ENCODE measurements at places on chromosomes 6 and 20. TPM values are rescaled to one million over a fixed set of nuclear protein-coding genes. Genes with fewer than 3 reads are reported as not detected.

The RIMS1 gene
- total RNA-seq = 5.7 TPM

DNA sequence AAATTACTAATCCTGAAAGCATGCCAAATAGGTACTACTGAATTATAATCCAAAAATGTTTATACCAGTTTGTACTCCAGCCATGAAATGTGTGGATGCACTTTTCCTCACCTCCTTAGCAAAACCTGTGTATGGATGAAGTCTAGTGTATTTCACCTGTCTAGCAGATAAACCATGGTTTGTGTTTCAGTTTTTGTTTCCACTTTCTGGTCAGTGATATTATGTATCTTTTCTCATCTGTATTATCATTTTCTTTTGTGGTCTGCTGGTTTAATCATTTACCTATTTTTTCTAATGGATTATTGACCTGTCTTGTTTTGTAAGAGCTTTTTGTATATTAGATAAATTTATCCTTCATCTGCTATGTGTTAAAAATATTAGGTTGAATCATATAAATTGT is 41.0 kb upstream of the TMEM217 start:
- no peaks in the 10 kb centered on the region for H3K27me3 ChIP-seq
- H3K27ac ChIP-seq = no peak overlapping the region
- H3K4me3 ChIP-seq = no peak overlapping the region
- H3K4me1 ChIP-seq = no peaks in the 10 kb centered on the region
- DNase-seq = no peak

The SOBP gene
- total RNA-seq = 13.6 TPM

DNA sequence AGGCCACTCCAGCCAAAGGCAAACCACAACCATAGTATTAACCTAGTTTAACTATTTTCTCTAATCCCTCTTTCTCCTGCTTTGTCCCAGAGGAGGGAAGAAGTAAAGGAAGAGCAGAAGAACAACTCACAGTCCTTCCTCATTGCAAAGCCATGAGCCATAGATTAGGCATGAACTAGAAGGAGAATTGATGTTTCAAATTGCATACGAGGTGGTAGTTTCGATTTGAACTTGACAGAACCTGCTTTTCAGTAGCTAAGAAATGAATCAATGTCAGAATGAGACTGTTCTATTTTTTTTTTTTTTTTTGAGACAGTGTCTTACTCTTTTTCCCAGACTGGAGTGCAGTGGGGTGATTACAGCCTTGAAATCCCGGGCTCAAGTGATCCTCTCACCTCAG is 48.3 kb downstream of the PROKR2 start:
- H3K36me3 ChIP-seq = no peaks in the 10 kb centered on the region
- no peak overlapping the region for H3K27ac ChIP-seq
- H3K4me3 ChIP-seq = no peak overlapping the region
- DNase-seq = no peak
- H3K4me1 ChIP-seq = no peaks in the 10 kb centered on the region

DNA sequence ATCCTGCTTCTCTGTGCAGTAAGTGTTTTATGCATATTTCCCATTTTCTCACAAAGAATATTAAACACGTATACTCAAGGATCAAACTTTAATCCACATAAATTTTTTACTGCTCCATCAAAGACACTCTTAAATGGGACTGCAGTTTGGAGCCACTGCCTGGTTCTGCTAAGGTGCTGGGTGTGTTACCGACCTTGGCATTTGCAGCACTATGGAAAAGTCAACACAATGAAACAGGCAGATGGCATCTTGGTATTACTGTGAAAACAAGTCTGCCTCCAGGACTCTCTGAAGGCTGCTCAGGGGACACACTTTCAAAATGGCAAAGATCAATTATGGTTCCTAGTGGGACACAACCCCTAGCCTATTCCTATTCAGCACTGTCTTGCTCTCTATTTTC is 17.3 kb upstream of the HLA-G start:
- no peaks in the 10 kb centered on the region for H3K4me1 ChIP-seq
- no peak overlapping the region for H3K4me3 ChIP-seq
- H3K27ac ChIP-seq = no peak overlapping the region
- H3K27me3 ChIP-seq = peaks cover 5% of the 10 kb centered on the region
- no peaks in the 10 kb centered on the region for H3K36me3 ChIP-seq
- DNase-seq = no peak

- DNase-seq = peak; percentile 97
- no peaks in the 10 kb centered on the region for H3K27me3 ChIP-seq
- peak overlapping the region; percentile 27 for H3K4me3 ChIP-seq
- peak overlapping the region; percentile 93 for H3K27ac ChIP-seq
- peaks cover 12% of the 10 kb centered on the region for H3K36me3 ChIP-seq
Measured at GRCh38 chr6:150894935-150895552, 29.5 kb downstream of the MTHFD1L start.

DNA sequence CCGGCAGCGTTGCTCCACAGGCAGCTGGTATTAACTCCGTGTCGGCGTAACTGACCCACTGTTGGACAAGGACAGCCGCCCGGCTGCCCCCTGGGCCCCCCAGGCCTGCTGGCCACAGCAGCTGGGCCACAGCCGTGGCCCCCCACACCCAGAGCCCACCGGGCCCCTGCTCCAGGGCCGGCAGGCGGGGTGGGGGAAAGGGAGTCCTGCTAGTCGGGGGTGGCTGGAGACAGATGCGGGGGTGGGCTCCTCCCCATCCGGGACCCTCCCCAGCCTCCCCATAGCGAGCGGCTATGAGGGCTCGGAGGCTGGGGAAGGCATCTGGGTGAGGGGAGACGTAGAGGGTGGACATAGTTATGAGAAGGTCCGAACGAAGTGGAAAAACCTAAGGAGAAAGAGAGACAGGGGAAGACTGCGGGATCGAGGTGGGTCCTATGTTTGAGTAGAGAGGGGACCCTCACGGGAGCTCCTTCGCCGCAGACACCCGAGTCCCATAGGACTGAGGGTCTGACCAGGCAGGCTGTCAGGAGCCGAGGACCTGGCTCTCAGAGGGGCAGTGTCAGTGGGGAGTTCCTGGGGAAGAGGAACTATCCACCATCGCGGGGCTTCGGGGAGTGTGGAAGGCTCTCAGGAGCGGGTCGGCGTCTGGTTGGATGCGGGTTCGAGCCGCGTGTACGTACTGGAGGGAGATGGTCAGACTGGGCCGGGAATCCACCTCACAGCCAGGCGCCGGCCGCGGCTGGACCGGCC is 511 bp downstream of the VARS1 start:
- H3K4me3 ChIP-seq = peak overlapping the region; percentile 97
- peak; percentile 52 for DNase-seq
- H3K4me1 ChIP-seq = peaks cover 18% of the 10 kb centered on the region
- H3K27ac ChIP-seq = peak overlapping the region; percentile 97

The CDH26 gene
- 0.40 TPM for total RNA-seq

The LRRN4 gene
- under 0.01 TPM for total RNA-seq

DNA sequence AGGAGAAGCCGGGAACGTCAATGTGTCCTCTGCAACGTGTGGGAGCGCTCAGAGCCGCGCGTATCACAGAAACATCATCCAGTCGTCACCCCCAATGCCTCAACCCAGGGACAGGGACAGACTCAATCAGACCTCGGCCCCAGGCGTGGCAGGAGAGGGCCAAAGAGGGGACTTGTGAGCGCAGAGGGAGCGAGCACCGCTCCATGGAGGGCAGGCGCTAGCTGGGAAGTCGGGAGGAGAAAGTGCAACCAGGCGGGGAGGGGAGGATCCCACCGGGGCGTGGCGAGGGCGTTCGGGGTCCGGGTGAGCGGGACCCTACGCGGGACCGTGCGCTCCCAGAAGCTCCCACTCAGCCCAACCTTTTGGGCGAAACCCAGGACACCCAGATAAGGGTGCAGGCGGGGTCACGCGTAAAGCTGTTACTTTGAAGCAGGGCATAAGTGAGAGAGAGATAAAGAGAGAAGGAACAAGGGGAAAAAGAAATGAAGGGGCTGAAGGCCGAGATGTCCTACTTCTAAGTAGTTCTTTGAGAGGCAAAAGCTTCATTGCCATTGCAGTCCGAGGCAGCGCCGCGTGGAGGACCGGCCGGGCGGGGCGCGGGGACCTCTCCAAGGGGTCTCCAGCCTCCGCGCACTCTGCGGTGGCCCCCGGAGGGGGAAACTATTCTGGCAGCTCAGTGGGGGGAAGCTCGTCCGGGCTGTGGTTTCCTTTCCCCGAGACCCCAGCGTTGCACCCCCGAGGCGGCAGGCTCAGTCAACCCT is 862 bp upstream of the SOBP start:
- H3K27me3 ChIP-seq = peaks cover 12% of the 10 kb centered on the region
- H3K4me3 ChIP-seq = peak overlapping the region; percentile 82
- no peaks in the 10 kb centered on the region for H3K36me3 ChIP-seq
- peaks cover 23% of the 10 kb centered on the region for H3K4me1 ChIP-seq
- H3K27ac ChIP-seq = peak overlapping the region; percentile 93
- peak; percentile 78 for DNase-seq

GRCh38 chr20:47150403-47151152 is 205.9 kb downstream of the ZMYND8 start:
- peaks cover 3% of the 10 kb centered on the region for H3K4me1 ChIP-seq
- DNase-seq = peak; percentile 84
- no peaks in the 10 kb centered on the region for H3K27me3 ChIP-seq
- H3K36me3 ChIP-seq = no peaks in the 10 kb centered on the region

- H3K4me3 ChIP-seq = no peak overlapping the region
- H3K27ac ChIP-seq = no peak overlapping the region
- no peak for DNase-seq
- no peaks in the 10 kb centered on the region for H3K27me3 ChIP-seq
- no peaks in the 10 kb centered on the region for H3K36me3 ChIP-seq
Measured at GRCh38 chr6:41720262-41720620, 15.2 kb downstream of the TFEB start.

DNA sequence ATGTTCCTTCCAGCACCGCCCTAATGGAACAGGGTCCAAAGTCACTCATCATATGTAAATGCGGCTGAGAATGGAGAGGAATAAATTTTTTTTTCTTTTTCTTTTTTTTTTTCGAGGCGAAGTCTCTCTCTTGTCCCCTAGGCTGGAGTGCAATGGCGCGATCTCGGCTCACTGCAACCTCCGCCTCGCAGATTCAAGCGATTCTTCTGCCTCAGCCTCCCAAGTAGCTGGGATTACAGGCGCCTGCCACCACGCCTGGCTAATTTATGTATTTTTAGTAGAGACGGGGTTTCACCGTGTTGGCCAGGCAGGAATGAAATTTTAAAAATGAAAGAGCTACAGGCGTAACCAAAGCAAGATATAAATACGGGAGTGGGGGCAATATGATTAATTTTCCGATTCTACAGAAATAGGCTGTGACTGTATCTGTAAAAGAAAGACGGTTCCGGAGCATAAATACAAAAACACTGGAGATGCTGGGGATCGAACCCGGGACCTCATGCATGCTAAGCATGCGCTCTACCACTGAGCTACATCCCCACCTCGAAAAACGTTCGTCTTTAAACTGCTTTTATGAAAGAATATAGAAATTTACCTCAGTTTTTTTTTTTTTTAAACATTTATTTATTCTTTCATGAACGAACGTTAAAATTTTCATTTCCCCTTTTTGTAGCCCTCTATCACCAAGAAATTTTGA is 132.2 kb downstream of the GPX5 start:
- peak overlapping the region; percentile 38 for H3K4me3 ChIP-seq
- H3K36me3 ChIP-seq = no peaks in the 10 kb centered on the region
- H3K27ac ChIP-seq = peak overlapping the region; percentile 38
- H3K4me1 ChIP-seq = peaks cover 10% of the 10 kb centered on the region
- peak; percentile 84 for DNase-seq
- peaks cover 13% of the 10 kb centered on the region for H3K27me3 ChIP-seq

DNA sequence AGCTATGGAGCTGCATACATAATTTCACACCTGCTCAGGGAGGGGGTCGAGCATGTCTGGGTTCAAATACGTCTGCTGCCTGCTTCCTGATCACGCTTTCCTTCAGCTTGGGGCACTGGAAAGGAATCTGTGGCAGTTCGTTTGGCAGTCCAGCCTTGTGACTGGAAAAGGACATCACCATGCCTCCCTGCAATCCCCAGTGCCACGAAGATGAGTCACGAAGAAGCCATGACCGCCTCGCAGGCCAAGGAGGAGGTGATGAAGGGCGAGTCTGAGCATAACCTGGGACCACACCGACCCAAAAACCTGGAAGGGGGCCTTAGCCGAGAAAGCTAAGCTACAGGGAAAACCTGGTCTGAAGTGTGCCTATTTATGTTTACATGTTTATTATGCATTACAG is 13.1 kb downstream of the JAG1 start:
- no peaks in the 10 kb centered on the region for H3K27me3 ChIP-seq
- H3K4me3 ChIP-seq = no peak overlapping the region
- DNase-seq = no peak

GRCh38 chr6:145331066-145331465 is 404.3 kb downstream of the EPM2A start:
- H3K36me3 ChIP-seq = no peaks in the 10 kb centered on the region
- H3K27ac ChIP-seq = no peak overlapping the region
- H3K4me3 ChIP-seq = no peak overlapping the region
- peak; percentile 68 for DNase-seq

- no peak overlapping the region for H3K4me3 ChIP-seq
- no peak overlapping the region for H3K27ac ChIP-seq
- no peaks in the 10 kb centered on the region for H3K27me3 ChIP-seq
- no peaks in the 10 kb centered on the region for H3K4me1 ChIP-seq
- no peaks in the 10 kb centered on the region for H3K36me3 ChIP-seq
Measured at GRCh38 chr6:40807484-40807883, 220.3 kb upstream of the LRFN2 start.

GRCh38 chr20:25372584-25373336 is 17.9 kb downstream of the ABHD12 start:
- no peak overlapping the region for H3K27ac ChIP-seq
- DNase-seq = no peak
- no peaks in the 10 kb centered on the region for H3K27me3 ChIP-seq
- no peaks in the 10 kb centered on the region for H3K36me3 ChIP-seq
- no peak overlapping the region for H3K4me3 ChIP-seq

DNA sequence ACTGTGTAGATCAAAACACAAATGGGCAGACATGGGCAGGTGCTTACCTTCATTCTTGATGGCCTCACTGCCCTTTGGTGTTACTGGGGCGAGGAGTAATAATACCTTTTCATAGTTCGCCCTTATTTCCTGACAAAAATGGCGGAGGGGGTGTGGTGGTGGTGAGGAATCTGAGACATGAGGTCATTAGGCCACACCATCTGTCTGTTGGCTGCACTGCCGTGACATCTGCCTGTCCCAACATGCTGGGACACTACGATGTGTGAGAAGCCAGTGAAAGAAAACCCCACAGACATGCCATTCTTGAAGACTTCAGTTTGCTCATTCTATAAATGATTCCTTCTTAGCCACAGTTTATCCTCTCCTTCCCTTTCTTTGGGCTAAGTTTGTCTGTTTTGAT is 13.4 kb upstream of the MAPRE1 start:
- H3K4me3 ChIP-seq = no peak overlapping the region
- peak overlapping the region; percentile 69 for H3K27ac ChIP-seq
- no peaks in the 10 kb centered on the region for H3K27me3 ChIP-seq
- peaks cover 26% of the 10 kb centered on the region for H3K4me1 ChIP-seq
- no peak for DNase-seq
- peaks cover 29% of the 10 kb centered on the region for H3K36me3 ChIP-seq

- DNase-seq = no peak
- no peaks in the 10 kb centered on the region for H3K27me3 ChIP-seq
- no peak overlapping the region for H3K4me3 ChIP-seq
- no peak overlapping the region for H3K27ac ChIP-seq
- no peaks in the 10 kb centered on the region for H3K4me1 ChIP-seq
Measured at GRCh38 chr6:75563032-75563431, 38.6 kb upstream of the SENP6 start.

The RNF114 gene
- total RNA-seq = 42.1 TPM

The TUBB1 gene
- 0.35 TPM for total RNA-seq

The ROS1 gene
- total RNA-seq = 0.04 TPM

The WFDC10B gene
- total RNA-seq = not detected

All from muscle of leg (tissue), 16 donors.